ENCODE measurements at places on chromosomes 7 and 10.

DNA sequence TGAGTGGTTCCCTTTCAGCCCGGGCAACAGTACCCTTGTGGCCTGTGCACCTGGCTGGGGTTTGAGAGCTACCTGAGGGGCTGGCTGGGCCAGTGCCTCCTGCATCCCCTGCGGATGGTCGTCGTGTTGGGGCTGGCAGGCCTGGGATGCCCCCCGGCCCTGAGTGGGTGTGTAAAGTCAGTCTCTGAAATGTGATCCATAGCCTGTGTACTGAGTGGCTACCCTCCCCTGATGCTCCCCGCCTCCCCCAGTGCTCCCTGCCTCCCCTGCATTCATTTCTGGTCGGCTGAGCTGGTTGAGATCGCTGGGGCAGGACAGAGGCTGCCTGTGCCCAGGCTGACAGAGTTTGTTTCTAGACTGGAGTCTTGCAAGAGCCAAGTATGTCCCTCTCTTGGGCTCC, 9.3 kb downstream of the ZNF316 start:
- DNase-seq, result no peak

DNA sequence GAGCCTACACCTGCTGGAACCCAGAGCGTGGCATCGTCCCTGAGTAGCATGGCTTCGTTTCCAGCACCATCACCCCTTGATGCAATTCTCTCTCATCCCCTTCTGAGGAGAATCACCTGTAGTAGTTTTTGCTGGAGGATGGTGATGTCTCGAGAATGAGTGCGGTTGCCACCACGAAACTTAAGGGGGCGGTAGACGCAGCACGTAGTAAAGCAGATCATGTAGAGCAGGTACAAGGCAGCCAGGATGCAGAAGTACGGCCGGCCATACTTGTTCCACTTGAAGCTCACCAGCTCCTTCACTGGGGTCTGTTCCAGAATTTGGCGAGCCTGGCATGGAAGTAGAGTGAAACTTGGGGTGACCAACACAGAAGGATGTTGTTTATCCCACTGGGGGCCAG, 8.1 kb downstream of the TRPV5 start:
- peak; percentile 24 for DNase-seq

DNA sequence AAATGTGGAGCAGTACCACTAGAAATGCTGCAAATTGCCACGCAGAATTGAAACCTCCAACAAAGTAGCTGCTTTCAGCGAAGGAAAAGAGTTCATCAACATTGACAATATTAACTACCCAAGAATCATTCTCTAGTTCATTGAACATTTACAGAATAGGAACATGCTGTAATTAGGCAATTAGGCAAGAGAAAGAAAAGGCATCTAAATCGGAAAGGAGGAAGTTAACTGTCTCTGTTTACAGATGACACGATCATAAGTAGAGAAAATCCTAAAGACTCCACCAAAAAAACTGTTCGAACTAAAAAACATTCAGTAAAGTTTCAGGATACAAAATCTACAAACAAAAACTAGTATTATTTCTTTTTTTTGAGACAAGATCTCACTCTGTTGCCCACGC, 8.9 kb upstream of the PKD1L1 start:
- DNase-seq, result no peak

GRCh38 chr7:88670536-88670935, 89.0 kb upstream of the ZNF804B start:
- no peak for DNase-seq

DNA sequence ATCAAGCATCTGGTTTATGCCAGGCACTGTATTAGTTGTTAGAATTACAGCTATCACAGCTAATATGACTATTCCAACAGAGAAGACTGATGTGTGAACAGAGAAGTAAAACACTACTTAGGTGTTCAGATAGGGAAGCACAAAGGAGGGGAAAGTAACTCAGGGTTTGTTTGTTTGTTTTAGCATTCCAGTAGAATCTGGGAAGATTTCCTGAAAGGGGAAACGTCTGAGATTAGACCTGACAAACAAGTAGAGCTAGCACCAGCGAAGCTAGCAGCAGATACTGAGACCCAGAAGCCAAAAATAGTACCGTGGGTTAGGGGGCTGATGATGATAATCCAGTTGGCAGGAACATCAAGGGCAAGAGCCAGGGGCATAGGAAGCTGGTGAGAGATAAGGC, 28.8 kb upstream of the KLHL7 start:
- DNase-seq, result no peak

GRCh38 chr7:78751253-78751652, 702.2 kb downstream of the MAGI2 start:
- DNase-seq, result no peak

- no peak for DNase-seq
These were observed 32.6 kb upstream of the ARHGAP21 start for GRCh38 chr10:24756283-24756682.

- no peak for DNase-seq
These were observed 85.0 kb downstream of the LRRN3 start for GRCh38 chr7:111175908-111176441.

- no peak for DNase-seq
These were observed 48.2 kb upstream of the VIPR2 start for GRCh38 chr7:159192725-159193453.

DNA sequence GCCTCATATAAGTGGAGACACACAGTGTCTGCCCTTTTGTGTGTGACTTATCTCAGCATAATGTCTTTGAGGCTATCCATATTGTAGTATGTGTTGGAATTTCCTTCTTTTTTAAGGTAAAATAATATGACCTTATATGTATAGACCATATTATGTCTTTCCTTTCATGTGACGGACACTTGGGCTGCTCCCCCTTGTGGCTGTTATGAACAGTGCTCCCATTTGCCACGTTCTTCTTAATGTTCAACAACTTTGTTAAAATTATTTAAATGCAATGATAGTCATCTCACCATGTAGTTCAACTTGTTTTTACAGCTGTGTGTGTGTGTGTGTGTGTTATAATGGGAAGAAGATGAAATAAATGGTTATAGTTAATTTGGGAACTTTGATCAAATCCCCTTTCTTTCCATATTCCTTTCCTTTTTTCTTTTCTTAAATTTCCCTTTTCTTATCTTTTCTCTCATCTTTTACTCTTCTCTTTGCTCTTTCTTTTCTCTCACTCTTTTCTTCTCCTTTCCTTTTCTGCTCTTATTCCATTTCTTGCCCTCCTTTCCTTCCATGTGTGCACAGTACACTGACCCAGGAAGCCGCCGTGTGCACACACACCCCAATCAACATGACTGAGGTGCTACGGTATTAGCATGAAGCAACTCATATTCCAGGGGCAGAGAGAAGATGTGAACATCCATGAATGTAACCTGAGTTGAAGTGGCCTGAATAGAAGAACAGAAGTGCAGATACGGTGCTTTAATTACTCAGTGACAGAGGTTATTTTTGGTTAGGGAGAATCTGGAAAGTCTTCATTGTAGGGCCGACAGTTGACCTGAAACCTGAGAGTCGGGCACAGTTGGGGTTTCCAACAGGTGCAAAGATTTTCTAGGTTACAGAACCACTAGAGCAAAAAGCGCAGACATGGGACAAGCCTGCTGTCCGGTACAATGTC, 596.6 kb downstream of the SDK1 start:
- DNase-seq, result peak; percentile 37

GRCh38 chr7:141012696-141013344, 1.9 kb downstream of the MRPS33 start:
- DNase-seq, result no peak

GRCh38 chr10:43260117-43260761, 6.6 kb downstream of the RASGEF1A start:
- peak; percentile 31 for DNase-seq

Data from GM12865 (cell line).